ENCODE measurements at places on chromosomes 5 and 9.
A peak's percentile ranks its signal among the peaks of the same experiment; 100 is the strongest.

DNA sequence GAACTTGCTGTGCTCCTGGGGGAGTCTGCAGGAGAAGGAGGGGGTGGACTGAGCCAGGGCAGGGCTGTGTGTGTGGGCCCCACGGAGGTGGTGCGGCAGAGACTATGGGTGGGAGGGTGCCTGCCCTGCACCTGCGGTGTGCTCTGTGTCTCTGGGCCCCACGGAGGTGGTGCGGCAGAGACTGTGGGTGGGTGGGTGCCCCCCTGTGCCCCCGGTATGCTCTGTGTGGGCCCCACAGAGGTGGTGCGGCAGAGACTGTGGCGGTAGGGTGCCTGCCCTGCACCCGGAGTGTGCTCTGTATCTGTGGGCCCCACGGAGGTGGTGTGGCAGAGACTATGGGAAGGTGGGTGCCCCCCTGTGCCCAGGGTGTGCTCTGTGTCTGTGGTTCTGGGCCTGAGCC, 103.7 kb downstream of the EHMT1 start:
- no peak for DNase-seq

DNA sequence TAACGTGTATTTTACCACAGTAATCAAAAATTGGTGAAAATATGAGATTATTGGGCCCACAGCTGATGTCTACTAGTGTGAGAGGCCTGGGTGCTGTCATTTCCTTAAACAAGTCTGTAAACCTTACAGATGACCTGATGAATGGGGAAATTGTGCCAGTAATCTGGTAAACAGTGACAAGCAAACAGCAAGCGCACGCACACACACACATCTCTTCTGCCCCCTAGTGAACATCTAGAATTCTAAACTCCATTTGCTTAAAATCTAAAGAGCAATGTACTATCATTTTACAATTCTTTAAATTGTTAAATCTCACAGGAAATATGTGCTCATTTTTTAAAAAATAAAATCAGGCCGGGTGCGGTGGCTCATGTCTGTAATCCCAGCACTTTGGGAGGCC, 7.5 kb upstream of the RAPGEF1 start:
- peak; percentile 68 for DNase-seq

DNA sequence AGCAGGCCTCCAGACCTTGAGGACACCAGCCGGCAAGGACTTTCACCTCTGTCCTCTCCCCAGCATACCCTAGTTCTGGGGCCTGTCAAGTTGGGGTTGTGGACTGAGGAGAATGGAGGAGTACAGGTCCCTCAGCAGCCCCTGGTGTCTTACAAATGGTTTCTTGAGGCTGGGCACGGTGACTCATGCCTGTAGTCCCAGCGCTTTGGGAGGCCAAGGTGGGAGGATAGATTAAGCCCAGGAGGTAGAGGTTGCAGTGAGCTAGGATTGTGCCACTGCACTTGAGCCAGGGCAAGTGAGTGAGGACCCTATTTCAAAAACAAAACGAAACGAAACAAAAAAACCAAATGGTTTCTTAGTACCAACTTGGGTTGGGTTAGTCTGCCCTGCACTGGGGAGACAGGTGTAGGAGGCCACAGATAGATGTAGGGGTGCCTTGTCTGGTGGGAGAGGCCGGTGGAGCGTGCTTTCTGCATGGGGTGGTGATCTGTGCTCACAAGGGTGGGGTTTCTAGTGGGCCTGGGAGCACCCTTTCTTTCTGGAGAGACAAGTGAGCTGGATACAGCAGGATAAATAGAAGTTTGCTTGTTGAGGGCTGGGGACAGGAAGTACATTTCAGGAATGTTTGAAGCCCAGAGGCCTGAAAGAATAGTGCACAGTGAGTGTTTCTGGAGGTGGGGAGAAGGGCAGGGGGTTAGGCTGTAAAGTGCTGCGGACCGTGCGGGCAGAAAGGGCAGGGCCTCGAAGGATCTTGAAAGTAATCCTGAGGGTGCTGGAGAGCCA, 37.7 kb upstream of the PSD2 start:
- no peak for DNase-seq

DNA sequence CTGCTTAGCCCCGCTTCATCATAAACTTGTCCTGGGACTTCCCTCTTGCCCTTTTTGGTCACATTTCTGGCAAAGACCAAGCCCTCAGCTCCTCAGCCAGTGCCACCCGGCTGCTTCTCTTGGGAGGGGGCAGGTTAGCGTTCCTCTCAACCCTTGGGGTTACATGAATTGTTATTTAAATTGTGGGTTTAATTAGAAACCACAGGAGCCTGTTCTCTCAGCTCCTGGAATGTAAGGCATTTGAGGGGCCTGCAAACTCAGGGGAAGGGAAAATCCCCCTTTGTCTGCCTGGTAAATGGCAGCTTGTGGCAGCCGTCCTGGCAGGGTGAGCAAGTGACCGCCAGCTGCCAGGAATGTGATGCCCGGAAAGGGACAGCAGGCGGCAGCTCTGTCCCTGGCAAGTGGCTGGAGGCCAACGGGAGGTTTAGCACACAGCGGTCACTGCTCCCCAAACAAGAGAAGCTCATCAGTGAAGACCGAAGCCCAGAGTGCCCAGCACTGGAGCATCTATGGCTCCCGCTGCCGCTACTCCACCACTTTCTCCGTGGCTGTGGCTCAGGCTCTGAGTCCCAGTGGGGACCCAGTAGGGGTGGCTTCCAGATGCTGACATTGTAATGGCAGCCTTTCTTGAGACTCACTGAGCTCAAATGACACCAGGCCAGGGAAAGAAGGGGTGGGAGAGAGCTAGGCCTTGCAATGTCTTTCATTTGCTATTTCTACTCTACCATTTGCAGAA, 51.7 kb downstream of the SHB start:
- DNase-seq: no peak

DNA sequence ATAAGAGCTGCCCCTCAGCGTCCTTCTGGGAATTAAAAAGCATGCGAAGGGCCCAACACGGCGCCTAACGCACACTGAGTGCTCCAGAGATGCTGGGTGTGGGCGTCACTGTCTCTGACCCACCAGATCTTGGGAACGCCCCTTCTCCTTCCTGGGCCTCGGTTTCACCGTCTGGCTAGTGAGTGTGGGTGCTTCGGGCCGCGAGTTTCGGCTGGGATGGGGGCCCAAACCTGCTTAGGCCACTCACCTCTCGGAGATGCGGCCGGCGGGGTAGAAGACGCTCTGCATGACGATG, 3.7 kb downstream of the PIP5KL1 start:
- no peak for DNase-seq

DNA sequence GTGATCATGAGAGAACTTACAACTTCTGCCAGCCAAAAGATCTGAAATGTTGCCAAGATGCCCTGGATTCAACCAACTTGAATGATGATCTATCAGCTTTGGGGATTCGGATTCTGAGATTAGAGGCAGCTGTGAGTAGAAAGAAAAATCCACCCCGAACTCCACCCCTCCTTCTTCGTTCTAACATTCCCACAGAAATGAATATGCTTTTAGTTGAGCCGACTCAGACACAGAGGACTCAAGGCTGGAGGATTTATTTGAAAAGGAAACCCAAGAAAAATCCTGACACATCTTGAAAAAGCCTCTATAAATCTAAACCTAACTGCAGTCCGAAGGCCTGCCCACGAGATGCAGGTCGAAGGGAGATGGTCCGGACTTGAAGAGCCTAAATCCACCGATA, 275.0 kb downstream of the GAS1 start:
- no peak for DNase-seq

DNA sequence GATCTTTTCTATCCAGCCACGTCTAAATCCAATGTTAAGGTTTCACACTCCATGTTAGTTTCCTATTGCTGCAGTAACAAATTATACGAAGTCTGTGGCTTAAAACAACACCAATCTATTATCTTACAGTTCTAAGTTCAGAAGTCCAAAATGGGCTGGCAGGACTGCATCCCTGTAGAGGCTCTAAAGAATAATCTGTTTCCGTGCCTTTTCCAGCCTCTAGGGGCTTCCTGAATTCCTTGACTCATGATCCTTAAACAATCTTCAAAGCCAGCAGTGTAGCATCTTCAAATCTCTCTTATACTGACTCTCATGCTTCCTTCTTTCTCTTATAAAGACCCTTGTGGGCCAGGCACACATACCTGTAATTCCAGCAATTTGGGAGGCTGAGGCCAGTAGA, 6.8 kb downstream of the PLGRKT start:
- DNase-seq: no peak

DNA sequence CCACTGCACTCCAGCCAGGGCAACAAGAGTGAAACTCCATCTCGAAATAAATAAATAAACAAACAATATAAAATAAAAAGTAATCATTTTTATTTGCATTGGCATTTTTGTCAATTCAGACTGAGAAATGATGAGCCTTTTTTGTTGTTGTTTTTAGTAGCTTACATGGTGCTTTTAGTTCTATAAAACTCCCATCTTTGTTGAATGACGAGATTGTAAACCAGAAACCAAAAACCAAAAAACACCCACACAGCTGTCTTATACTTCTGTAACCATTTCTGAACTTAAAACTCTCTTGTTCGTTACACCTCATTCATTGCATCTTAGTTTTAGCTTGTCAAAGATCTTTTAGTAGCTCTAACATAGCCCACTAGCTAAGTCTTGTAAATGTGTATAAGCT, 44.7 kb downstream of the GGTA1 start:
- no peak for DNase-seq

- DNase-seq: no peak
These were observed 109.5 kb downstream of the FOXD1 start for GRCh38 chr5:73339051-73339575.

DNA sequence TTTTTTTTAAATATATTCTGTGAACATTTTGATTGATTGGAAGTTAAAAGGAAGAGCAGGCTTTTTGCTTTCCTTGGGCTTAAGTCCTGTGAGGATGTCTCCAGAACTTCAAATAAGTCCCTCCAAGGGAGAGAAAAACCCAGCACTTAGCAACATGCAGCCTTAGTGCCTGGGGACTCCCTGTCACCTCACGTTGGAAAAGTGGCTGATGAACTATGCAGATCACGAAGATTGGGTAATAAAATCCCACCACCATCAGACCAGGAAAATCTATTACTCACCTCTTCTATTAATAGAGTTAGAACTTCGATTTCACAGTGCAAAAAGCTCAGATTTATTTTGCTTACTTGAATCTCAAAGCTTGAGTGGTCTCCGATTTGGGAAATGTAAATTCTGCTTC, 507.0 kb downstream of the MAT2B start:
- DNase-seq: no peak

DNA sequence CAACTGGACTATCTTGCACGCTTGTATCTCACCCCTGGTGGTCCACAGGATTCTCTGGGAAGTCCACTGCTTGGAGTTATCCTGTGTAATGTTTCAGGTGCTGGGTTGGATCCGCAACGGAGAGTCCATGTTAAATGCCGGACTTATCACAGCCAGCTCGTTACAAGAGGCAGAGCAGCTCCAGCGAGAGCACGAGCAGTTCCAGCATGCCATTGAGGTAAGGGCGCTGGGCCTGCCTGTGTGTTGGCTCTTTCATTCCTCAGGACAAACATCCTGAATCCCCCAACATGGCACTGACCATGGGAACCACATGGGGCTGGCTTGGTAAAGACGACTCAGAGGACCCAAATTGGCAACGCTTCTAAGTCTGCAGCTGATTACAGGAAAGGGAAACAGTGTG, 214.8 kb upstream of the OTULINL start:
- no peak for DNase-seq

DNA sequence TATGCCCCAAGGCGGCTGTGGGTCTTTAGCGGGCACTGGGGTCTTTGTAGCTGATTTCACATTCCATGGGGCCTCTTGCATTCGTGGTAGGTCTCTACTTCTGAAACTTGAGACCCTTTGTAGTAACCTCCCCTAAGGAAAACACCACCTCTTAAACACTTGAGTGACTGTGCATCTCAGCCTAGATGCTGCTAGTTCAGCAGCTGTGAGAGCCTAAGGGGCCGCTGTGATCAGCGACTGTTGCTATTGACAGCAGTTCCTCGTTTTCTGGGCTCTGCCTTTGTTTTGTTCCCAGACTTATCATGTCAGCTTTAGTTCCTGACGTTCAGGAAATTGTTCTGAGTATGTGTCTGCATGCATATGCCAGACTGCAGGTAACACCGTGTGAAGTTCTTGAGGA, 171.2 kb downstream of the HSPA4 start:
- no peak for DNase-seq

DNA sequence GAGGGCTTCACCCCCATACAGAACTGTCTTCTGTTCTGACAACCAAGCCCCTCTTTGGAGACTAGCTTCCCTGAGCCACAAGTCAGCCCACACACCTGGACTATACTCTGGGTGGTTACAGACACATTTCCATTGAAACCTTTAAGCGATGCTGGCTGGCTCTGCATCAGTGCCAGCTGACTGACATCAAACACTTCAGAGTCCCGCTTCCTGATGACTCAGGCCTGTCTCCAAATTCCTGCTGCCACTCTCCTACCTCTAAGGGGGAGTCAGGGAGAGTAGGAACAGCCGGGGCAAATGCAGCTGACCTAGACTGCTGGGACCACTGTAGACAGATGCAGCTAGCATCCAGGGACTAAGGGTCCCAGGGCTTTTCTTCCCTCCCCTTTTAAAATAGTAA, 59.4 kb downstream of the SIL1 start:
- DNase-seq: no peak

GRCh38 chr5:96538808-96539250, 105.8 kb upstream of the PCSK1 start:
- peak; percentile 25 for DNase-seq

DNA sequence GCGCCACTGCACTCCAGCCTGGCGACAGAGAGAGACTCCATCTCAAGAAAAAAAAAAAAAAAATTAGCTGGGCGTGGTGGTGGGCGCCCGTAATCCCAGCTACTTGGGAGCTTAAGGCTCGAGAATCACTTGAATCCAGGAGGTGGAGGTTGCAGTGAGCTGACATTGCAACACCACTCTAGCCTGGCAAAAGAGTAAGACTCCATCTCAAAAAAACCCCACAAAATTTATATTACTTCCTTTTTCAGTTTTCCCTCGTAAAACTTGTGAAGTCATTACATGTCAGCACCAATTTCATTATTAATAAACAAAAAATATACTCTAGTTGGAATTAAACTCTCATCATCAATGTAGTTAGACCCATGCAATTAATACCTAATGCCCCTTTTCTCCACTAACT, 43.9 kb downstream of the SHLD3 start:
- DNase-seq: no peak

DNA sequence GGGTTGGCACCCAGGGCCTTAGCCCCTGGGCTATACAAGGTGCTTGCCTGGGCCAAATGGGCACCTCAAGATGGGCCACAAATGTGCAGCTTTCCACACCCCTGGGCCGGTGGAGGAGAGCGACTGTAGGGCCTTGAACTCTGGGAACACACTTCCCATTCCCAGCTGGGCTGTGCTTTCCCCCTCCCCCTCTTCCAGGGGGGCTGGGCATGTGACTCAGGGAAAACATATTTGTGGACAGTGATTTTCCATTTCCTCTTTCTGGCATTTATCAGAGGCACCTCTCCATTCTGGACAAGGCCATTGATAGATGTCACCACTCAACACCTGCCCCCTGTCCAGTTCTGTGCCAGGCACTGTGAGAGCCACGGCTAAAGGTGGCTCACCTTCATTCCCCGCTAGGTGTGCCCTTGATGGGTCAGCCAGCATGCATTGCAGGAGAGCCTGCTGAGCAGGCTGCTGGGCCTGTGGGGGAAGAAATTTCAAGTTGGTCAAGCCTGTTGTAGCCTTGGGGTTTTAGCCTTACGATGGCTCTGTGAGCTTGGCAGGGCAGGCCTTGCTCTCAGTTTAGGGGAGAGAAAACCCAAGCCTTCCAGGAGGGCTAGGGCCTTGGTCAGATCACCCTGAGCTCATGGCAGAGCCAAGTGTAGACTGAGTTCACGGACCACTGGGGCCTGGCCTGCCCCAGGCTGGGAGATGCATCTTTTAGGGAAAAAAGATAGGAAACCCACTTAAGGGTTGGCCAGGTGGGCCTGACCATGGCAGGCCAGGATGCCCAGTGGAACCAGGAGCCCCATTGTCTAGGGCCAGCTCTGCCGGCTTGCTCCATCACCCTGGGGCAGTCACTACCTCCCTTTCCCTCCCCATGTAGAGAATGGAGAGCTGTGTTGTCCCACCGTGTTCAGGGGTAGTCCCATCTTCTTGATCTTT, 113.9 kb downstream of the DAB2IP start:
- no peak for DNase-seq
